BJ (cell line): ENCODE measurements at places on chromosomes 3 and 15.

GRCh38 chr3:167843481-167843880, 108.0 kb downstream of the SERPINI1 start:
- DNase-seq: no peak

DNA sequence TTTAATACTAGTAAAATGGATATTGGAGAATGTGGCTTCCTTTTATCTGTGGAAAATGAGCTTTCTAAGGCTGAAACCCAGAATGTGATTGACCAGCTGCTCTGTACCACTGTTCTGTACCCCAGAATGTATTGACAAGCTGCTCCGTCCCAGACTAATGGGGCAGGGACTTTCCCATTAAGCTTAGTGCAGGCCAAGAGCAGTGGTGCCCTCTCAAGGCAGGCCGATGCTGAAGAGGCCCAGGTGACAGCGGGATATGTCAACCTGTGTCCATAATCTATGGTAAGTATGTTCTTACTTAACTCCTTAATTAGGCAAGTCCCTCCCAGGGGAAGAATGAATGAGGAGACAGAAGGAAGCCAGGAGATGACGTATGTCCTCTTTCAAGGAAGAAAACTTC, 31.1 kb downstream of the SGO1 start:
- no peak for DNase-seq

- DNase-seq: no peak
Observed at GRCh38 chr3:179473565-179473964, 22.3 kb upstream of the GNB4 start.

DNA sequence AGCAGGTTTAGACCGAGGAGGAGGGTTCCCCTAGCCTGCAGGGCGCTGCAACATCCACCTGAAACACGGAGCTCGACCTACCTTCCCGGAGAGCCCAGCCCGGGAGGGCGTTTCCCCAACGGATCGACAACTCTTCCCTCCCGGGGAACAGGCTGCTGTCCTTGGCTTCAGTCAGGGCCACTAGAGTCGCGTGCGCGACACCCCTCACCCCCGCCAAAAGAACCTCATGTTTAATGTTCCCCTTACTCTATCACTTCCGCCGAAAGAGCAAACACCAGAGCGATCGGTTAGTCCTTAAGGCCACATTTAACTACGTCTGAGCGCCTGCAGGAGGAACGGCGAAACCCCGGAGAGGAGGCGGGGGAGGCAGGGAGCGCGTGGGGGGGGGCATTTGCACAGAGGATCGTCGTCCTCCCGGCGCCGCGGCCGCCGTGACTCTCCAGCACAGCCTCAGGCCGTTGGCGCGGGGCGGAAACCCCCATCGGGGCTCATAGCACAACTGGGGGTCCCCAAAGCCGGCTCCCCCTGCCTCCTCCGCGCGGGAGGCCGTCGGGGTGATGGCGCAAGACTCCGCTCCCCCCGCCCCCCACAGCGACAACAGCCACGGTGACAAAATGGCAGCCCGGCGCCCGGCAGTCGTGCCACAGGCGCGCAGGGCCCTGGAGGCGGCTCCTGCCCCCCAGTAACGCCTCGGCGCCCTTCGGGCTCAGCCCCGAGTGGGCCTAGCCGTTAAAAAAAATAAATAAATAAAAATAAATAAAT, 3.2 kb downstream of the ANP32A start:
- DNase-seq: no peak

DNA sequence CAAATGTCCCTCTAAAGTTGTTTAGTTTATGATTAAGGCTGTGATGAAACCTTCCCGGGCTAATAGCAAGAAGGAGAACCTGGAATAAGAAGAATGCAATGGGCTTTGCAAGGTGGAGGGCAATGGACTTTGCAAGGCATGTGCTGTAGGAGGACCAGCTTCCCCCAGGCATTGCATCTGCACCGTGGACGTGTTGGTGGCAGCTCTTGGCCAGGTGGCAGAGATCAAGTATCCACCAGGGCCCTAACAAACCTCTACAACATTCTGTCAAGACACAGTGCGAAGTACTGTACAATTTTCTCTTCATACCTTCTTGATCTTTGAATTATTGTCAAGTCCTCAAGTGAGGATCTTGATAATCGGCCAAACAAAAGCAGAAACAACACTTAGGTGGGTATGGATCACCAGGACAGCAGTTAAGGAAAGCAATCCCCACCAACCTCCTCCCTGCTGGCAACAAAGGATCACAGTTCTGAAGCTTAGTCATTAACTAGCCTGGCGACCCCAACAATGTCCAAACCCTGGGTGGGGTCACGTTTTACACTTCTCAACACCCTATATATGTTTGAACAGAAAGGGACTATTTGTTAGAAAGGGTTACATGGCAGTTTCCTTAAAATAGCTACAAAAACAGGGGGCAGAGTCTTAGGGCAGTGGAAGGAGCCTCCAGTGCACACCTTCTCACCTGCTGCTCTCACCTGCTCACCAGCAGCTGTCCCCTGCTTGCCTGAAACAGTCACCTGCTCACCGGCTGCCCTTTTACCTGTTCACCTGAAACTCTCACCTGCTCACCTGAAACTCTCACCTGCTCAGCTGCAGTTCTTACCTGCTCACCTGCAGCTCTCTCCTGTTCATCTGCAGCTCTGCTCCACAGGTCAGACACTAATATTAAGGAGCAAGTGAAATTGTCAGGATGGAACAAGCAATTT, 137.9 kb upstream of the LIPC start:
- no peak for DNase-seq

- DNase-seq: no peak
Observed at GRCh38 chr15:66661432-66662096, 40.5 kb upstream of the SMAD6 start.

GRCh38 chr3:33722626-33723370, 4.7 kb upstream of the CLASP2 start:
- DNase-seq: no peak

GRCh38 chr3:22507709-22508108, 695.4 kb upstream of the UBE2E2 start:
- DNase-seq: no peak

DNA sequence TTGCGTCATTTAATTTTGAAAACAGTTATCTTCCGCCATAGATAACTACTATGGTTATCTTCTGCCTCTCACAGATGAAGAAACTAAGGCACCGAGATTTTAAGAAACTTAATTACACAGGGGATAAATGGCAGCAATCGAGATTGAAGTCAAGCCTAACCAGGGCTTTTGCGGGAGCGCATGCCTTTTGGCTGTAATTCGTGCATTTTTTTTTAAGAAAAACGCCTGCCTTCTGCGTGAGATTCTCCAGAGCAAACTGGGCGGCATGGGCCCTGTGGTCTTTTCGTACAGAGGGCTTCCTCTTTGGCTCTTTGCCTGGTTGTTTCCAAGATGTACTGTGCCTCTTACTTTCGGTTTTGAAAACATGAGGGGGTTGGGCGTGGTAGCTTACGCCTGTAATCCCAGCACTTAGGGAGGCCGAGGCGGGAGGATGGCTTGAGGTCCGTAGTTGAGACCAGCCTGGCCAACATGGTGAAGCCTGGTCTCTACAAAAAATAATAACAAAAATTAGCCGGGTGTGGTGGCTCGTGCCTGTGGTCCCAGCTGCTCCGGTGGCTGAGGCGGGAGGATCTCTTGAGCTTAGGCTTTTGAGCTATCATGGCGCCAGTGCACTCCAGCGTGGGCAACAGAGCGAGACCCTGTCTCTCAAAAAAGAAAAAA, 1.2 kb downstream of the B2M start:
- no peak for DNase-seq

DNA sequence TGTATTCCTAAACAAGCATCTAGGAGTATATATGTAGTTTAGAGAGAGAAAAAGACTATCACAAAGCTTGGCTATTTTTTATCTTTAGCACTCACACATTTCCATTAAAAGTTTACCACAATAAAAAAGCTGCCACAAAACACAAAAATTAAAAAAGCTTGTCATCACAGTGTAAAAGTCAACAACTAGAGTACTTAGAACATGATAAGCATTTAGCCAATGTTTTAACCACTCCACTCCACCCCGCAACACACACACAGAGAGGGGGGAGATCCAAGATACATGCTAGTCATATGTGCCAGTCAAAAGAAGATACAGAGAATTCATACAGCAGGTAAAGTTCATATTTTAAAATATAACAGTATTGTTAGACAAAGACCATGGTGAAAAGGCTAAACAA, 79.7 kb downstream of the STAG1 start:
- DNase-seq: no peak

DNA sequence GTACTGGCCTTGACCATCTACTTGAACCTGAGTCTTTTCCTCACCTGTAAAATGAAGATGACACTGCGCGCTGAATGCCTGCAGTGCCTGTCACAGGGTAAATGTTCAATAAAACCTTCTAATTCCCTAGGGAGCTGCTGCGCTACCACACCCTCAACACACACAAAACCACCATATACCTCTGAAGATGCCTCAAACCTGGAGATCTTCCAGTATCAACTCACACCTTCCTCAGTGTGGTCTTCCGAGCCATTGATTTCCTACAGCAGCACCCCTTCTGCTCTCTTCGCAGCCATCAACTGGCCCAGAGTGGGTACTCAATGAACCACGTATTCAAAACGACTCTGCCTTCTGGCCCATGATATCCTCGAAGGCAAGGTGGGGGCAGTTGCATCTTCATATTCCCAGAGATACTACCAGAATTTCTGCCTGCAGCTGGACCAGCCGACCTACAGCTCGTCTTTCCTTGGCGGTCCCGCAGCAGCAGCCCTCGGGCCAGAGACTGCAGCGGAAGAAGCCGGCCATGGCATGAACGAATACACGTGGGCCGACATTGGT, 695 bp downstream of the RPL32 start:
- DNase-seq: no peak

GRCh38 chr3:116877968-116878367, 168.4 kb downstream of the TUSC7 start:
- DNase-seq: no peak

GRCh38 chr15:92647467-92648163, 8.0 kb downstream of the FAM174B start:
- DNase-seq: no peak

GRCh38 chr3:151599103-151599672, 134.5 kb upstream of the AADACL2 start:
- no peak for DNase-seq

DNA sequence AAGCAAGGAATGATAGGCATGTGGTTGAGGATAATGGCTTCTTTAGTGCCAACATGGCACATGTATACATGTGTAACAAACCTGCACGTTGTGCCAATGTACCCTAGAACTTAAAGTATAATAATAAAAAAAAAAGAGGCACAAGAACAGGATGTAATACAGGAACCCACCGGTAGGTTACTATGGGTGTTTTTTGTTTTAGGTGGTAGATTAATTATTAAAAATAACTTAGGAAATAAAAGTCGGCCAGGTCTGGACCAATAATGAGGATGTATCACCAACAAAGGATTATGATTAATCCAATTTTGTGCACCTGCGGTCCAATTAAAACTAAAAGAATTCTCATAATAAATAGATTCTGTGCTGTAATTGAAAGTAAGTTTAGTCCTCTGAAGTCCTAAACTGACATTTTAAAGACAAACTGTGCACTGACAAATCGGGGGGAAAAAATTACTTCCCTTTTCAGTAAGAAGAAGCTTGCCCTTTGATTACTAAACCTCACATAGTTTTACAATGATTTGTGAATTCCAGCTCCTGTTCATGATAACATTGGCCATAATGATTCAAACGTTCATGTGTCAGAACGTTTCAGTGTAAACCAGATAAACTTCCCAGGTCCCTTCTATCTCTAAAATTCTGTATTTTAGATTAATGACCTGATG, 62.2 kb downstream of the CASR start:
- DNase-seq: no peak

DNA sequence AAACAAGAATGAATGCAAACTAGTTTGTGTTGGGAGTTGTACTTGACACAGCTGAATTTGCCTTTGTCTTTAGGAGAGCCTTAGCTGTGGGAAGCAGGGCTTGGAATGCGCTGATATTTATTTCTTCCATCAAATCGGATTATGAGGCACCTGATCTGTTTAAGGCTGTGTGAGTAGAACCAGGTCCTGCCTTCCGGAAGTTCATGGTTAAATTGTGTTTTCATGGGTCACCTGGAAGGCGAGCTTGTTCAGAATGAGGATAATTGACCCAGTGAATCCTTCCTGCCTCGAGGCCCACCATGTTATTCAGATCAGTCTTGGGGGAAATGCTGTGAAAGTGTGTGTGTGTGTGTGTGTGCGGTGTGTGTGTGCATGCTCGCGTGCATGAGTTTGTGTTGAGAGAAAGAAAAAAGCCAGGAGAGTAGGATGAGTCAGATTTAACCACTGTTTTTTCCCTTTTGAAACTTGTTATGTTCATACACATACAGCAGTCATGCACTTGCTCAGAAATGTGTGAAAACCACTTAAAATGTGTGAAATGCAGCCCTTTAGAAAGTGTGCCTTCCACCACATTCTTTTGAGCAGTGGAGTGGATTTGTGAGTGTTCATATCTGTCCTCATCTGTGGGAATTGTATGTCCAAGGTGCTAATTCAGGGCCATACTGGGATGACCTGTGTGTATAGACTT, 36.7 kb downstream of the SMAD3 start:
- no peak for DNase-seq

DNA sequence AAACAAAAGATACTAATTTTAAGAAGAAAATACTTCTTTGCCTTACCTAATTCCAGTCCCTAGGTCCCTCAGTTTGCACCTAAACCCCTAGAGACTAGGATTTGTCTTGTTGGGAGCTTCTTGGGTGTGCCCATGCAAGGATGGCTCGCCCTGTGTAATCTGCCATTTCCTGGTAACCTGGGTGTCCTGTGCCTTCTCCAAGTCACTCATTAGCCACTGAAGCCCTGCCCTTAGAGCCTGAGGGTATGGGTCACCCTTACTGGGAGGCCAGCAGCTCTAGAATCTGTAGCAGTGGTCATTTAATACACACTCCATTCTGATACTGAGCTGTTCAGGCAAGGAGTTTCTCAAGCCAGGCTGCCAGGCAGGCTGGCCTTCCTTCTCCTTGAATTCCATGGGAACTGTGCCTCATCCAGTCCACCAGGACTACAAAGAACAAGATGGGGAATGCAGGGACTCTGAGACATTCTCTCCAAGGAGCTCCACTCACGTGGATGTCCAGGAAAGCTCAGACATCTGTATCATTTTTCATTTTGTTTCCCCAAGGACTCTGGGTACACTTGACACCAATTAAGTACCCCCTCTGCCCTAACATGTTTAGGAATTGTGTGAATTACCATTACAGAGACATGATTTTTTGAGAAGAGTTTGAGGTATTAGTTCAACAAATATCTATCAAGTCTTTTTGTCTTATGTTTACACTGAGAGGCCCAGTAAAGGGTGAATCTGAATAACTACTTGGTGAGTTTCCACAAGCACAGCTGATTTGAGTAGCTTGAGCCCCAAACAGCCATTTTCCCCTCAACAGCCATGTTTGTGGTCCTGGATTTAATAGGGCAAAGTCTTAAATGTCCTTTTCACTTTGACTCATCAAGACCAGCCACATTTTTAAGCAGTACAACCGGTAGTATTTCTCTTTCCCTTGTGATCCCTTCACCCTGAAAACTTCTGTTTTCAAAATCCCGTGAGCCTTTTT, 52.6 kb downstream of the ARNT2 start:
- DNase-seq: peak; percentile 68
